Stimulated activated naive CD4-positive, alpha-beta T cell treated with Interleukin-2 at 50 U/mL for 16 hours (primary cell): ENCODE measurements at places on chromosomes 6 and 20.

GRCh38 chr6:170463101-170463721 is 89.9 kb downstream of the PSMB1 start:
- DNase-seq, result no peak

- DNase-seq, result no peak
Measured at GRCh38 chr20:44581515-44581914, 864 bp upstream of the PKIG start.

DNA sequence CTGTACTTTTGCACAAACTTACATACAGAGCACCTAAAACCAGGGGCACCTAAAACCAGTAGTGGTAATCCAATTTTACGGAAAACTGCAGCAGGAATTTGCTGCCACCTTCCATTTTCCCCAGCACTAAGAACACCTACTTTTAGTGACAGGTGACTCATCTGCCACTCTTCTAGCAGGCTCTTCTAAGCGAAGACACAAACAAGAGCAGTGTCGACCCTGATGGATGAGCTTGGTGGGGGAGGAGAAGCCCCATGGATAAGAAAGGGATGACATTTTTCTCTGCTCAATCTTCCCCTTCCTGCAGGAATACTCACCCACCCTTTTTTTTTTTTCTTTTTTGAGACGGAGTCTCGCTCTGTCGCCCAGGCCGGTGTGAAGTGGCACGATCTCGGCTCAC is 116.9 kb downstream of the GMPR start:
- no peak for DNase-seq

- no peak for DNase-seq
Measured at GRCh38 chr20:44495802-44496481, 20.3 kb downstream of the TTPAL start.

DNA sequence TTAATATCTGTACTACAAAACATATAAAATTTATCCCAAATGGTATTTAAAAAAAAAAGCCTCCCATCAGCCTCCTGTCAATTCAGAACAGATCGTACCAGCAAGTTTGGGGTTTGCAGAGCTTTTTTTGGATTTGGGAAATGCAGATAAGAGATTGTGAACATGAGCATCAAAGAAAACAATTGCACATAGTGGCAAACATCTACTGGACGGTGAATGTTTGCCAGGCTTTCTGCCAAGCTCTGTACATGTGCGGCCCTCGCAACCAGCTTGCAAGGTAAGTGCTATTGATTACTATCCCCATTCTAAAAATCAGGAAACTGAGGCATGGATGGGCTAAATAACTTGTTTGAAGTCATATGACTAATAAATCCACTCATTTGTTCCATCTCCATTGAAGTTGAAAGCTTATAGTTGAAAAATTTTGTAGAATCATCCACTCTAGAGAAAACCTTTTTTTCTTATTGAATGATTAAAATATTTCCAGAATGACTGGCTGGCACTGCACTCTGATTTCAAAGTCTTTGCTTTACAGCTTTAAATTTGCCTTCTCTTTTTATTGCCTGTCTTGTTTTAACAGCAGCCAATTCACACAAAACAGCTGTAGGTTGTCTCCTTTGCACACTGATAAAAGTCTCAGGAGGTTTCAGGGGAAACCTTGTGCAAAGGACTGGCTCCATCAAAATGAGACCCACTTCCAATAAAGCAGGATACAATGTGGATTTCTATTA is 37.4 kb upstream of the SIRT5 start:
- DNase-seq, result no peak

- no peak for DNase-seq
Measured at GRCh38 chr6:56759521-56759920, 116.8 kb upstream of the DST start.

DNA sequence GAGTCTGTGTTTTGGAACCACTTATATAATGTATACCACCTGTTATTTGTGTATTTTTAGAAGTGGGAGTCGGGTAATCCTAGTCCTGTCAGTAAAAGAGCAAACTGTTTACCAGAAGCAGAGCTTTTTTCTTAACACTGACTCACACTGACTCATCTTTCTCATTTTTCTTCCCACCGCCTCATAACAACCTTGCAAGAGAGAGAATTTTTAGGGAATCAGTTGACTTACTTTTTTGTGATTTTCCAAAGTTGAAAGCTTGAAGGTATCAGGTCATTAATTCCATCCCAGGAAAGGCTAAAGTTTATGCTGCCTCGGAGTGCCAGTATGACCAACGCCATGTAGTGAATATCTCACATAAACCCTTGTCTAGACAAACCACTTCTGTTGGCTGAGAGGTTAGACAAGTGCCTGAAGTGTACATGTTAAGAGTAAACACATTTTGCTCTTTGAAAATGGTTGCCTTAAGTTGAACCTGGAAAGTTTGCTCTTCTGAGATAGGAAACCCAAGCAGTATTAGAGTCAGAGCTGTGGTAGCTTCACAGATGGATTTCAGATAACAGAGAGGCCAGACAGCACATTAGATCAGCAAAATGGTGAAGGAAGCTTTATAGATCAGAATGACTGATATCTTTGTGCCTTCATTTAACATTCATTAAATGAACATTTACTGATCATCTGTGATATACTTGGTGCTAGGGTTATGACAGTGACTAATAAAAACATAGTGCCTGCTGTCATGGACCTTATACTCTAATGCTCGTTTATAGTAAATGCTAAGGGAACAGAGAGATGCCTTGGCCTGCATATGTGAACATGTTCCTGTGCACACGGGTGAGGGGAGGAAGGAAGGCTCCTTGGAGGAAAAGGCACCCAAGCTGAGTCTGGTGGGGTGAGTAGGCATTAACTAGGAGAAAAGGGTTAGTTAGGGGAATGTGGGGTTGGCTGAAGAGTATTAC is 29.1 kb upstream of the PKIG start:
- no peak for DNase-seq
